ENCODE measurements at places on chromosomes 12 and 14. TPM values are rescaled to one million over a fixed set of nuclear protein-coding genes. Genes with fewer than 3 reads are reported as not detected.

DNA sequence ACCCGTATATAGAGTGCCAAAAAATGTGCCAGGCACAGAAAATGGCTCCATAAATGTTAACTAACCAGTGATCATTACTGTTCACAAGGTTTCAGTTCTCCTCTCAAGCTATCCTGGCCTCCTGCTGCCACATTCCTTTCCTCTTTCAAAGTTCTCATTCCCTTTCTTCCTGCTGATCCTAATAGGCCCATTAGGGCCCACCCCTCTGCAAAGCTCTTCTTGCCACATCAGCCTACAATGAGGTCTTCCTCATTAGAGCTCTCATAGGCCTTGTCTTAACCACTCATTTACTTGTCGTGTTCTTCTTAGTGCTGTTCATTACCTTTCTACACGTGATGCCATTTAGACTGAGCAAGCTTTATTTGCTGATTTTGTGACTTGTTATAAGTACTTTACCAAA, 40.5 kb downstream of the RPS29 start:
- DNase-seq: no peak

DNA sequence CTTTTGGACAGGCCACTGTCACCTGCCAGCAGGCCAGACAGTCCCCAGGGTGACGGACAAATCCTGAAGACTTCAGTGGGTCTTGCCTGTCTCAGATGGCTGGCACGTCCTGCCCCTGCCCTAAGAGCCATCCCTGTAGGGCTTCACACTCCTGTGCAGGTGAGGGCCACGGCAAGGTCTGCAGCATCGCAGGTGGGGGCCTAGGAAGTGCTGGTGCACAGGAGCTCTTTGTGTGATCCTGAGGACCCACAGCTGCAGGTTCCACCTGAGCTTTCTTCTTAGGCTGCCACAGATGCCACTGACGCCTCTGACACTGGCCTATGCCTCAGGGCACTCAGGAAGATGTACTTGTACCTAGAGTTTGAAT, 108.5 kb upstream of the FKBP4 start:
- no peak for DNase-seq

DNA sequence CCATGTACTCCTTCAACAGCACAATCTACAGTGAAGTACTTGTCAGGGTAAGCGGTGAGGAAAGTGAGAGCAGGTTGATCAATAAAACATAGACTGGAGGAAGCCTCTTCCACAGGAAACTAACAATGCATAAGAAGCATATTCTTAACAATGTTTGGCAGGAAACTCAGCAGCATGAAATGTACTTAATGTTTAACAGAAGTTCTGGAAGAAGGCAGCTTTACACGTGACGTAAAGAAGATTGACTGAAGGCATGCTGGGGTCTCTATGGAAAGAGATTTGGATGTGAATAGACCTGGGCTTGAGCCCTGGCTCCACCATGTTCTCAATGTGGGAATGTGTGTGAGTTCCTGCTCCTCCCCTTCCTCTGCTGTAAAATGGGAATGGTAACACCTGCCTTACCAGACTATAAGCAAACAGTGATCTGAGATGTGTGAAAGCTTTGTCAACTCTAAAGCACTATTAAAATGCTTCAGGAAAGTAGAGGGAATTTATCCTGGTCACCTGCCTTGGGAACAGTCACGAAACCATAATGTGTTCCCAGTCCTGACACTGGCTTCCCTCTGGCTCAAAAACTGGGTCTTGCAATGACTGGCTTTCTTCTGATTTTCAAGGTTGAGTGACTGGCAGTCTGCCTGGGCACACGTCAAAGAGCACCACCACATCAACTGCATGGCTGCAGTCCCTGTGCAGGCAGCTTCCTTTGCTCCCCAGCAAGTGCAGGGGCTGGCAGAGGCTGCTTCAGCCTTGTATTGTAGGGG, 384.6 kb downstream of the APAF1 start:
- DNase-seq: no peak

DNA sequence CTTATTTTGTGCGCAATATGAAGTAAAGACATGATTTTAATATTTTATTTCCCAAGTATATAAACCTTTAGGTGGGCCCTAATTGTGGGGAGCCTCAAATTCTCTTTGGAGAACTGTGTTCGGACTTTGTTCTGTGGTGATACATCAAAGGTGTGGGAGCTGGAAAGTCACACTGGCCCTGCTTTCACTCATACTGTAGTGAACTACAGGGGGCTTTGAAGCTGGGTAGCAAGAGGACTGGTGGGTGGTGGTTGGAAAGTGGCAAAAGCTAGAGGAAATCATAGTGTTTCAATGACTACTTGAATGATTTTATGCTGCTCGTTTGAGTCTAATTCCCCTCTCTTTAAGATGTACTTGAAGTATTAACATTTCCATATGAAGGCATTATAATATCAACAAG, 13.2 kb downstream of the TTC6 start:
- DNase-seq: no peak

DNA sequence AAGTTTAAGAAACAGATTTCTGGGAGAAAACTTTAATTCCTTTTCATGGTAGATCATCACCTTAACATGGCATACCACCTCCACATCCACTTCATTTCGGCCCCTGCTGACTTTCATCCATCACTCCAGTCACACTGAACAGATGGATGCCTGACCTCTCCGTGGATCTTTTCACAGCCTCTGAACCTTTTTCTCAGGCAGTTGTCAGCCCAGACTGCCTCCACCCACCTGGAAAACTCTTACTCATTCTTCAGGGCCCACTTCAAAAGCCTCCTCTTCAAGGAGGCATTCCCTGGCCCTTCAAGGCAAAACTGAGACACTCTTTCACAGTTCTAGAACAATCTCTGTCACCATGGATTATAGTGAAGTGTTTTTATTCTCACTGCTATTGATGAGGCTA, 52.9 kb downstream of the GXYLT1 start:
- no peak for DNase-seq

DNA sequence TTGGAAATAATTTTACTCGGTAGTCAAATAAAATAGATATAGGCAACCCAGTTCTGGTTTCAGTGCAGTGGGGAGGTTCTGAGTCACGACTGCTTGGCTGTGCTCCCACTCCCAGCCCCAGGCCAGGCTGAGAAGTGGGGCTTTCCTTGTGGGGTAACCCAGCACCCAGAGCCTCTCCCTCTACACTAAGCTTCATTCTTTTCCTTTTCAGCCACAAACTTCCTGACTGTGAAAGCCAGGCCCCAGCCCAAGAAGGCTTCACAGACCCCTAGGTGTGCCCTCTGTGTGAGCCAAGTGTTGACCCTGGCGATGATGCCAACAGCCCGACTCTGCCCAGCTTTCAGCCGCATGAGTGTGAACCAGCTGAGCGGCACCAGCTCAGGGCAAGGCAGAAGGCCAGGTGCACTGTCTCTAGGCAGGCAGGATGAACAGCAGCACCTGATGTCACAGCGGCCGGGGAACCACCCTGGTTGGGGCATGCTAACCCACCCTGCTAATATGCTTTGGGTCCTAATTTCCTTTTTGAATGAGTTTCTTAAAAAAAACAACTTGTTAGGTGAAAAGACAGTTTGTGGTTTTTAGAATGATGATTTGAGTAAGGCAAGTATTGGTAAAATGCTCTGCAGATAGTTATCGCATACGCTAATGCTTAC, 42.2 kb upstream of the ATP23 start:
- DNase-seq: peak; percentile 90

DNA sequence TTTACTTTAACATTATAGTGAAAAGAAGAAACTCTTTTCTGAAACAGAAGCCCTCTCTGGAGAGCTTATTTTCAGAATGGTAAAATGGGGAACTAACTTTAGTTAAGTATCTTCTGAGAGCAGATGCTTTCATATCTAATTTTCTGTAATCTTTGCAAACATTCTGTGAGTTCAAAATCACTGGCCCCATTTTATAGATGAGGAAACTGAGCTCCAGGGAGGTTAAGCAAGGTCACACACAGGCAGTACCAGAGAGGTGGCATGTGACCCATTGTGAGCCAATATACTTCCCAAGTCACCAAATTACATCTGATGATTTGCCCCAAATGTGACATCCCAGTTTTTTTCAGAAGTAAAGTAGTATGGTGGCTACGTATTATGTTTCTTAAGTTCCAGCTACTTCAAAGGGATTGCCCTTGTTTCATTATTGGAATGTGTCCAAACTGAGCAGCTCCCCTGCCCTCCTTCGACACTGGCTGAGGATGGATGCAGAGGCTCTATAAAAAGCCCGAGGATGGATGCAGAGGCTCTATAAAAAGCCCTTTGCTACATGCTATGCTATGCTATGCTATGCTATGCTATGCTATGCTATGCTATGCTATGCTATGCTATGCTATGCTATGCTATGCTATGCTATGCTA, 36.2 kb upstream of the NUDT4 start:
- DNase-seq: no peak

DNA sequence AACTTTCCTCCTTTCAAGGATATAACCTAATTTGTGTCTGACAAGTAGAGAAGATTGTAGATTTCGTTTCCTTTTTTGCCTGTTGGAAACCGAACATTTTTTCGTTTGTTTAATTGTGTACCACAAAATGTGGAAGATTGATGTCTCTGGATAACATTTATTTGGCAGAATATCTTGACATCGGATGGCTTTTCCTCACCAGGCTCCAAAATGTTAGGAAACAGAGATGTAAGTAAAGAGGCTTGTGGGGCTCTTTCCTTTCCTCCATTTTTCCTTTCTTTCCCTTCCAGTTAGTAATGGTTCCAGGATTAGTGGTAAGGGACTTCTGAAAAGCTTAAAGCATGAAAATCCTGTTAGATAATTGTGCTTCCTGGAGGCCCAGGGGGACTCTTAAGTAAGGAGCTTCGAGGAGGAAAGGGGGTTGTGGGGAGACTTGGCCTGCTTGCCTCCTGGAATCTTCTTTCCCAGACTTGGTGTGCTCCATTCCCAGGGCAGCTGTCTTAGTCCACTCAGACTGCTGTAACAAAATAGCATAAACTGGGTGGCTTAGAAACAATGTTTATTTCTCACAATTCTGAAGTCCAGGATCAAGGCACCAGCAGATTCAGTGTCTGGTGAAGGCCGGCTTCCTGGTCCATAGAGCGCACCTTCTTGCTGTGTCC, 243.1 kb upstream of the PWP1 start:
- DNase-seq: no peak

GRCh38 chr14:105601360-105602242, 75.2 kb downstream of the TMEM121 start:
- no peak for DNase-seq

GRCh38 chr12:130371296-130371695, 33.6 kb downstream of the PIWIL1 start:
- DNase-seq: no peak

- no peak for DNase-seq
Measured at GRCh38 chr14:92143962-92144361, 22.2 kb downstream of the CPSF2 start.

GRCh38 chr12:6368906-6369525, 6.3 kb downstream of the SCNN1A start:
- no peak for DNase-seq

DNA sequence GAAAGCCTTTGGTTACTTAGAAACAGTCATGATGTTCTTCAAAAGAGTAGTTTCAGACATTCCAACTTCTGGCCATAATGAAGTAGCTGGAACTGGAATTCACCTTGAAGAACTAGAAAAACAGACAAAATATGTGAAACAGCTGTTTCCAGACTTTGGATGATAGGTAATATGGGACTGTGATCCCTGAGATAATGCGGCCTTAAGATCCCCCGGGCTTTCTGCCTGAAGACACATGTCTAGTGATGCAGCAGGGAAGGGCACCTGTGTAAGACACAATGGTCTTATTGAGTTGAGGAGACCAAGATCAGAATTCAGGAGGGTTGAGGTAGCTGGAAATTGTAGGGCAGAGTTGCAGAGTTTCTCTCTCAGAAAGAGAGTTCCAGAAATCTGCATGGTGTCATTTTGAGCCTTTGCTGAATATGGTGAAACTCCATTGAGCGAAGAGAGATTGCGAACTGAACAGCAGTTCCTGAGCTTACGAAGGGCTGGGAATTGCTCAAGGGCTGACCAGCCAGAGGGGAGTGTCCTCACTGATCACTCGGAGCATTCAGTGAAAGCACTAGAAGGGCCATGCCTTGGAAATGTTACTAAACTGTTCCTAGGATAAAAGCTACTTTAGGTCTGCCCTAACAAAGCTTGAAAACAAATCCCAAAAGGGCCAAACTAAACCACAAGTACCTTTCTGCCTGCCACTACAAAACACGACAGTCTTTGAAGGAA, 41.7 kb upstream of the FRS2 start:
- no peak for DNase-seq

GRCh38 chr12:122059203-122059960, 19.2 kb upstream of the MLXIP start:
- DNase-seq: no peak

DNA sequence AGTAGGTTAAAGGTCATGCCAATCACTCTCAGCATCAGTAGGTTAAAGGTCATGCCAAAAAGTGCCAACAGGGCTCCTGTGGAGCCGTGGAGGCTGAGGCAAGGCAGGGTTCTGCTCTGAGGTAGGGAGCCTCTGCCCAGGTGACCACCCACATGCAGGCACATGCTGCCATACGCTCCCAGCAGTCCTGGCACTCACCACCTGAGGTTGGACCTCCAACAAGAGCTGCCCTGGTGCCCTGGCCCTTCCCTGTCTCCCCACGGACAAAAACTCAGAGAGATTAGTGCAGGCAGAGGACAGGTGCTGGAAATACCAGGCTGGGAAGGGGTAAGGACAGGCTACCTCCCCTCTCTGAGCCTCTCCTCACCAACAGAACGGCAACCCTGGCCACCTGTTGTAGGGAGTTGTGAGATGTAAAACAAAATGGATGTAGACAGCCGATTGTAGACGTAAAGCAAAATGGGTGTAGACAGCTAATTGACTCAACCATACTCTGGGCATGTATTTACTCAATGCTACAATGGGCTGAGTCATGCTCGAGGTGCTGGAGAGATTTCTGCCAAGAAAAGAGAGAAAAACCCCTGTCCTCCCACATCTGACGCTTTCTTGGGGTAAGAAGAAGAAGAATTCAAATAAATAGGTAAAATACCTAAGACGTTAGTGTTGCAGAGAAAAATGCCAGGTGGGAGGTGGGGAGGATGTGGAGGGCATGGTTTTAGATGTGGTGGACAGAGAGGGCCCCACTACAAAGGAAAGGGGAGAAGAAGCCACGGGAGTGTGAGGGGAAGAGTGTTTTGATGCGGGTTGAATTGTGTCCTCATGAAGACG, 32.4 kb downstream of the LTBP2 start:
- peak; percentile 64 for DNase-seq

The SDS gene
- not detected for total RNA-seq

The INHBC gene
- not detected for total RNA-seq

The DEPDC4 gene
- 2.4 TPM for total RNA-seq

The LGMN gene
- 3.7 TPM for total RNA-seq

The PRIMA1 gene
- total RNA-seq: not detected

The GPD1 gene
- 0.86 TPM for total RNA-seq

The PRH2 gene
- not detected for total RNA-seq

The APEX1 gene
- 277 TPM for total RNA-seq
